Germinal center (tissue), 1 donor: ENCODE measurements at places on chromosomes 12 and 14.

DNA sequence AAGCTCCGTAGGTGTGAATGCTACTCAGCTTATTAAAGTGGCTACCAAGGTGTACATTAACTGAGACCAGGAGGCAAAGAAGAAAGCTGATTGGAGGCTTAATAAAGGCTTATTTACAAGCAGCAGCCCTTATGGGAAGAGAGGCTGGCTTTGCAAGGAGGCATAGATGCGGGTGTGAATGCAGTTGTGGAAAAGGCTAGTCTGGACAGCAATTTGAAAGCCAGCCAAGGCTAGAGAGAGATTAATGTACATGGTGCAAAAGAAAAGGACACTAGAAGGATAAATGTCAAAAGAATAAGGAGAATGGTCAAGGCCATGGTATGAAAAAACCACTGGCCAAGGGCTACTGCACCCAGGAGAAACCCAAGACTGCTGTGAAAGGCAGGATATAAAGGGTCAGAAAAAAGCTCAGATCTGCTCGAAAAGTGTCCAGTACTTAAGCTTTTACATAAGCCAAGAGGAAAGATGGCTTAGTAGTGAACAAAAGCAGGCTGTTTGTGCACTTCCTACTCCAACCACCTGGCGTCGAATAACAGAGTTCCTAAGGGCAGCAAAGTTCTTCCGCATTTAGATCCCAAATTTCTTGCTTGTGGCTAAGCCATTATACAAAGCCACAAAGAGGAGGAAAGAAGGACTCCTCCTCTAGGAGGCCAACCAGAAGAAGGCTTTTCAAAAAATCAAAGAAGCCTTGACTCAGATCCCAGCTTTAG is 24.0 kb downstream of the KLRK1 start:
- DNase-seq = no peak

DNA sequence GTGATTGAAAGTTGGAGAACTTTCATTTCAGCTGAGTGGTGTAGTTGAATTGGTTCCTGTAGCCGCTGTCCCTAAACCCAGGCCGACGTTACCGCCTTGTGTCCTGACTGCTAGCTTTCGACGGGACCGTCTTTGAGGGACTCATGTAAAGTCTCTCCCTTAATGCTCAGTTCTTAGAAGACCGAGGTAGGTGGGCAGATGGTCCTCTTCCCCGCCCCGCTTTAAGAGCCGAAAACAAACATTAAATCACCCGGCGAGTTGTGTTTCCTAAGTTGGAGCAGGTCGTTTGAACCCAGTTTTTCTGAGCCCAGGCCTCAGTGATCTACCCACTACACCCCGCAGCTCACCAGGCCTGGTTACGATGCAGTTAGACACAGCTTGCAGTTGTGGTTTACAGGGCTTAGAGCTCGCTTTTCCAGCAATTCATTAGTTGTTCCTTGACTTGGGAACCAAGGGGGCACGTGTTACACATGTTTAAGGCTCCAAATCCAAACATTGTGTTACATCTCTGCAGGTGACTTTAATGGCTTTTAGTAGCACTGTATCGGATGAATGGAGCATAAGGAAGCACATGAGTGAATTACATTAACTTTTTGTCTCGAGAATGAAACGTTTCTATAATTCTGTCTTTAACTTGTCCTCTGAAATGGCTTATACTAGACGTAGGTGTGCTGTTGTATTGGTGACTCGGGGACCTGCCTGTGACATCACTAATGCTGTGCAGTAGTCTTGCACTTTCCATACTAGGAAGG is 790 bp downstream of the NEDD1 start:
- DNase-seq = peak; percentile 24

- no peak for DNase-seq
Measured at GRCh38 chr12:104480826-104481440, 24.2 kb downstream of the CHST11 start.

- no peak for DNase-seq
Measured at GRCh38 chr12:123153906-123154305, 3.0 kb upstream of the PITPNM2 start.

DNA sequence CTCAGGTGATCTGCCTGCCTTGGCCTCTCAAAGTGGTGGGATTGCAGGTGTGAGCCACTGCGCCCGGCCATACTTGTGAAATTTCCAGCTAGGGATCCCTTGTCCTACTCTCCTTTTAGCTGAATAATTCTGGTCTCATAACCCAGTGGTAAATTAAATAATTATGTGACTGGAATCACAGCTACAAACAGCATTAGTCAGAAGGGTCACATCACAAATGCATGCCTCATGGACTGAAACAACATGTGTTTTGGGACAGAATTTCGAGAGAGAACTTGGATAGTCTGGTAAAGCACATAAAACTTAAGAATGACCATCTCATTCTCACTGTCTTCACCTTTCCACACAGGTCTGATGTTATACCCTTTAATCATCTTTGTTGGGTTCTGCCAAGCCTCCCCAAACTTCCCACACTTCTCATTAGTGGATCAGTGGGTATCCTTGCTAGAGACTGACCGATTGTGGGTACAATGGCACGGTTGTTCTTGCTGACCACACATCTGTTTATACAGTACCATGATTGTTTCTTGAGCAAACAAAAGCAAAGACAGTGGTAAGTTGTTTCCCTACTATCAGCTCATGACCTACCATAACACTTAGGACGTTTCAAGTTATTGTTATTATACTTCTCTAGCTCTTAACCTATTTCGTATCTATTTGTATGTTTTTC is 5.1 kb downstream of the GPRC5D start:
- DNase-seq = no peak

- no peak for DNase-seq
Measured at GRCh38 chr12:93879476-93880421, 202.6 kb downstream of the CRADD start.

- peak; percentile 50 for DNase-seq
Measured at GRCh38 chr12:46267825-46268582, 839 bp downstream of the SLC38A1 start.

DNA sequence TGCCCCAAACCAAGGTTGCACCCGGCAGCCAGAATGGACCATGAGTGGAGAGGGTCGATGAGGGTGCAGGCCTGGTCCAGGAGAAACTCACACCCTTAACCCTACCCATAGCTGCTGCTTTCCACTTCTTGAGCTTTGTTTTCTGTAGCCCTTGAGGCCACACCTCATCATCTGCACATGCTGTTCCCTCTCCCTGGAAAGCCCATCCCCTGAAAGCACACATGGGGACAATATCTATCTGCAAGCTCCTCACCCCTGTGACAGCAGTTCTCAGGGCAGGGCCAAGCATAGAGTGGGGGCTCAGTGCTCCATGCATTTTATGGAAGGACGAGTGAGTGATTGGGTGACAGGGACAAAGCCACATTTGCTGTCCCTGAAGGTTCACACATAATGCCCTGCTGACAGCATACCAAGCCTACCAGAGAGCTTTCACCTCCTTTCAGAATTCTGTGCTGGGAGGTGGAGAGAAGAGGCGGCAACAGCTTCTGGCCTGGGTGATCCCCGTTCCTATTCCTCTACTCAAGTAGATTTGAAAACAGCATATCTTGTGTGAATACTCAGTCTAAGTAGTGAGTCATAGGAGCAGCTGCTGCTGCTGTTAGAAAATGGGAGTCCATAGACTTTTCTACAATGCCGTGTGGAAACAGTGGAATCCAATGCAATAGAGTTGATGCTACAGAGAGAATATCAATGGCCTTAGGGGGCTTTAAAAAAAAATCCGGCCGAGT is 44.6 kb downstream of the SRGAP1 start:
- DNase-seq = no peak

DNA sequence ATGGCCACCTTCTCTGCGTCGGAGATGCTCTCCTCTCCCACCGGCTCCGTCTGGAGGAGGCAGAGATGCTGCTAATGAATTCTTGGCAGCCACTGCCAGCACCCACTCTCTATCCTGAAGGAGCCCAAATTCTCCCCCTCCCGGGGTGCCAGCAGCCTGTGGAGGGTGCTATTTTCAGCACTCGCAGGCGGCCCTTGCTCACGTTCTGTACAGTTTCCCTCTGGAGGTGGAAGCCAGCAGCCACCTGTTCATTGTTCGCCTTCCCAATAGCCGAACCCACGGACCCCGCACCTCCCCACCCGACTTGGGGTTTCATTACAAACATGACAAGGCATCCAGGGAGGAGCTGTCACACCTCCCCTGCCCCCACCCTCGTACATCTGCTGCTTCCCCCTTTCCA is 27.8 kb downstream of the SNRNP35 start:
- DNase-seq = no peak

GRCh38 chr12:72098622-72099021 is 160.0 kb downstream of the TPH2 start:
- DNase-seq = no peak

- no peak for DNase-seq
Measured at GRCh38 chr12:75944097-75944904, 87.3 kb downstream of the PHLDA1 start.

GRCh38 chr14:60723907-60724618 is at the start of gene SIX4:
Gene SIX4 (minus strand): TSS chr14:60724351. CDS start chr14:60724074, 277 bp downstream.
- peak; percentile 33 for DNase-seq

- no peak for DNase-seq
Measured at GRCh38 chr12:47822863-47823262, 3.2 kb upstream of the HDAC7 start.

GRCh38 chr14:104771374-104771773 is 18.4 kb downstream of the SIVA1 start:
- no peak for DNase-seq

DNA sequence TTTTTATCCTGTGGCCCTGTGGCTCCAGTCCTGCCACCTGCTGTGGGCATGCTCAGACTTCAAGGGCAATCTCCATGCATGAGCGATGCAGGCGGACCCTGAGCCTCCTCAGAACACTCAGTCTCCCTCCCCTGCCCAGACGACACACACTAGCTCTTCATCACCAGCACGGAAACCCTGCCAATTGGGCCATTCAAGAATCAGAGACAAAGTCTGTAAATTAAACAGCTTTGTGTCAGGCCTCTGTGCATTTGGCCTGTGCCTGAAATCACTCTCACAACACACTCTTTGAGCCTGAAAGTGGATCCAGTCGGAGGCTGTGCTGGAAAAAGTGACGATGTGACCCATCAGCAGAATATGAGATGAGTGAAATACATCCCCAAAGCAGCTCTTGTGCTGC is 12.5 kb downstream of the POU6F1 start:
- DNase-seq = no peak

GRCh38 chr14:104891664-104892530 is 26.8 kb downstream of the CEP170B start:
- no peak for DNase-seq

DNA sequence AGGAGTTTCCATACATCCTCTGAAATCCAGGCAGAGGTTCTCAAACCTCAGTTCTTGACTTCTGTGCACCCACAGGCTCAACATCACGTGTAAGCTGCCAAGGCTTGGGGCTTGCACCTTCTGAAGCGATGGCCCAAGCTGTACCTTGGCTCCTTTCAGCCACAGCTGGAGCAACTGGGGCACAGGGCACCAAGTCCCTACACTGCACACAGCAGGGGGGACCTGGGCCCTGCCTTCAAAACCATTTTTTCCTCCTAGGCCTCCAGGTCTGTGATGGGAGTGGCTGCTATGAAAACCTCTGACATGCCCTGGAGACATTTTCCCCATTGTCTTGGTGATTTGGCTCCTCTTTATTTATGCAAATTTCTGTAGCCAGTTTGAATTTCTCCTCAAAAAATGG is 10.6 kb downstream of the AREL1 start:
- DNase-seq = no peak

DNA sequence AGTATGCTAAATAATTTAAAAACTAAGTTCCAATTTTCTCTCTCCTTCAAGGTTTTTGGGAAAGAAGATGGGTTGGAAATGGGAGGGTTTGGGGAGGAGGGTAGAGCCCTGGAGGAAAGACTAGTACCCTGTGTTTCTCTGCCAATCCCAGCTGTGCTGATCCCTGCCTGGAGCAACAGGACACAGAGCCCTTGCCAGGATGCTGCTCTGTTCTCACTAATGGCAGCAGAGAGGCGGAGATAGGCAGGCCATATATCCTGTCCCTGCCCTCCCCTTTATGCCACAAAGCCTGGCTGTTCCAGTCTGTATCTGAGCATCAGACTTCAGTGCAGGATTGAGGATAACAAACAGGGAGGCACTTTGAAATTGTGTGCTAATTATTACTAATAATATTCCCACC is 99.0 kb downstream of the C12orf75 start:
- no peak for DNase-seq

DNA sequence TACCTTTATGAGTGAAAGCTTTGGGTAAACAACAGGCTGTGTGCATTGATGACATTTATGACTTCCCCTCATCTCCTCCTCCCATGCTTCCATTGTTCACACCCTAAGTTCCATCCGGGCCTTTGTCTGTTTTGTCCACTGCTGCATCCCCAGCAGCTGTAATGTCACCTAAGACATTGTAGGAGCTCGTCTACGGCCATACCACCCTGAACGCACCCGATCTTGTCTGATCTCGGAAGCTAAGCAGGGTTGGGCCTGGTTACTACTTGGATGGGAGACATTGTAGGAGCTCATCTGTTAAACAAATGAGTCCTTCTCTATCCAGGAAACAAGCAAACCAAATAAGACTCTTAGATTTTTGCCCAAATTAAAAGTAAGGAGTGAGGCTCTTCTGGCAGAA is 40.4 kb upstream of the SYCP3 start:
- no peak for DNase-seq

- no peak for DNase-seq
Measured at GRCh38 chr12:33310471-33310870, 129.1 kb downstream of the SYT10 start.

GRCh38 chr12:128811806-128812205 is 12.0 kb downstream of the SLC15A4 start:
- DNase-seq = no peak

DNA sequence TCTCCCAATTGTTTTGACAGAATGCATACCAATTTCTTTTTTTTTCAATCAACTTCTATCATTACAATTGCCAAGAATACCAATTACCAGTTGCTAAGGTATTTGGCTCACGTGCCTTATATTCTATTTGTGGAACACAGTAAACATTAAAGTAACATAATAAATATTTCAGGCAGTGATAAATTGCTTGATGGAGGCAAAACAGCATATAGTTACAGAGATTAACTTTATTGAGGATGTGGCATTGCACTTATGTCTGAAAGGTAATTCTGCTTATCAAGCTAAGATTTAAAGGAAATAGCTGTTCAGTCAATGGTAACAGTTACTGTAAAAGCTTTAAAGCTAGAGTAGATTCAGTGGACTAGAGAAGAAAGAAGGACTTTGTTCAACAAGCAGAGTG is 1107.8 kb downstream of the FSCB start:
- no peak for DNase-seq

- no peak for DNase-seq
Measured at GRCh38 chr12:56941299-56942017, 7.2 kb upstream of the SDR9C7 start.

DNA sequence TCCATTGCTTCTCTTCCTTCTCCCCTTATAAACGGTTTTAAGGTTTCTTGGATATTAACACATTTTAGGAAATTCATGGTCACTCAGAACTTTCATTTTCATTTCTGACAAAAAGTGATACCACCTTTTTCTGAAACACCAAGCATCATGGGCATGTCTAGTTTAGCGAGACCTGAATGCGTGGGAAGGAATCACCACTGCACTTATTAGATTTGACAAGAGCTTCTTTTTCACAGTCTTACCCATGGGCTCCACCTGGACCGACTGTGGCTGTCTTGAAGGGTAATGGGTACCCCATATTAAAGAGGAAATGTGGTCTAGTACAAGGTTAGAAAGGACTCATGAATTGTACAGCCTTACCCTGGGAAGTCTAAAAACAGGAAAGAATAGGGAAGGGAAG is 95.4 kb downstream of the KCNK10 start:
- no peak for DNase-seq
